ENCODE measurements at places on chromosomes 11 and 22.

DNA sequence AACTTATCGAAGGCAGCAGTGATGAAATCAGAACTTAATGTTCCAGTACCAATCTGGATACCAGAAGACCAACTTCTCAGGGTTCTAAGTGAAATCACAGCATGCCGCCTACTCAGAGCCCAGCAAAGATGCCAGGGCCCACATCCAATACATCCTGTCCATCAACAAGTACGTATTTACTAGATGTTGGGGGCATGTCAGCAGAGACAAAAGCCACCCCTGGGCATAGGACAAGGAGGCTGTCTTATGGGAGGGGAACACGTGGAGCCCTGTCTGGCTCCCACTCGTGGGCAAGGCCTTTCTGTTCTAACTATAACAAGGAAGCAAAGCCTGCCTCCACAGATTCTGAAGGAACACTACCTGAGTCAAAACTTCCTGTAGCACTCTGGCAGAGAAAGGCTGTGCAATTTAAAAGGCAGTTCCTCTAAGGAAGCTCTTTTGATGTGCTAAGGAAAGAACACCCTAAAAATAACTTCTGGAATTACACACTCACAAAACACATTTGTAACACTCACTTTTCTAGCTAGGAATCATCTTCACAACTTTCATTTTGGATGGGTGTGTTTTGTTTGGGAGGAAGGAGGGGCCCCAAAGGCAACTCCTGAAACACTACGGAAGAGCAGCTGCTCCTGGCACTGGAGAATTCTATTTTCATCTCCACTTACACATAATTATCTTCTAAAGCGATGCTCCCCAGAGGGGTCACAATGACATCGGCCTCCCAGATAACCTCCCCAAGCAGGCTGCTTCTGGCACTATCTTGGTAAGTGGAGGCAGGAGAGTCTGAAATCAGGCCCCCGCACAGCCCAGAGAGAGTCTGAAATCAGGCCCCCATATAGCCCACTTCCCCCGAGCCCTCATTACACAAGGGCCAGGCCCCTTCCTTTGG lies 14.2 kb downstream of the SMCO4 start:
- DNase-seq = no peak

GRCh38 chr22:17284466-17284865 lies 65.2 kb upstream of the ADA2 start:
- no peak for DNase-seq

DNA sequence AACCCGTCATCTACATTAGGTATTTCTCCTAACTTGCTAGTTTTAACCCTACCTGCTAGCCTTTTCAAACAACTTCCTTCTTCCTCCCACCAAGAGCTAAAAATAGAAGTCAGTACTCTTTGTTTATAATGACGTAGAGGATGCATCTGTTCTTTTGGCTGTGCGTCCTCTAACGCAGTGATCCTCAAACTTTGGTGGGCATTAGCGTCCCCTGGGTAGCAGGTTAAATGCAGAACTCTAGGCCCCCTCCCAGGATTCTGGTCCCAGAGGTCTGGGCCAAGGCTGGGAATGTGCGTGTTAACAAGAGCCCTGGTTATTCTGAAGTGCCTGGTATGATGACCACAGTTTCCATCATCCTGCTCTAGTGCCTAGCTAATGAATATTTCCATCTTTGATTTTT lies 67.6 kb downstream of the BARX2 start:
- no peak for DNase-seq

DNA sequence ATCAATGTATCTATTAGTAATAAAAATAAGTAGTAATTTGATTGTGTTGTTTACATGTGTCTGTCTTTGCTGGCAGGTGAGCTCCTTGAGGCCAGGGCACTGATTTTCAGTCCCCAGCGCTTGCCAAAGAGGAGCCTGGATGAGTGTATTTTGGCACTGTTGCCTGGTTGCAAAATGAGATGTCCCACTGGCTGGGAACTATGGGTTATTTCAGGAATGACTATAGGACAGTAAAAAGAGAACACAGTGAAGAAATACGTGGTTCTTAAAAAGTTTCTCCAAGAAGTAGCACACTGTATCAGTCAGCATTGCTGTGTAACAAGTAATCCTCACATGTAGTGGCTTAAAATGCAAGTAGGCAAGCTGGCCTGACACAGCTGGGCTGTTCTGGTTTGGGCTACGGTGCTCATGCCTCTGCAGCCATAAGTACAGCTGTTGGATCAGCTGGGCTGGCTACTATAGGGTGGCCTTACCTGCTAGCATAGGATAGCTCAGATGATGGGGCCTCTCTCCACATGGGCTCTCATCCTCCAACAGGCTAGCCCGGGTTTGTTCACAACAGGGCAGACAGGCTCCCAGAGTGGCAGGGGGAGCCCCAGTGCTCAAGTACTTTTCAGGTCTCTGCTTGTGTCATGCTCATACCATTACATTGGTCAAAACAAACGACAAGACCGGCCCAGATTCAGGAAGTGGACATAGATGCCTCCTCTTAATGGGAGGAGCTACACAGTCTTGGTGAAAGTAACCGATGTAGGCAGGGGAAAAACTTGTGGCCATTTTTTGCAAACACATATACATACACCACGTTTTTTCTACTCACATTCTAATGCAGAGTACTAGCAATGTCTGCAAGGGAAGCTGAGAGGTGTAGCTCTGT lies 399.1 kb downstream of the LARGE1 start:
- DNase-seq = no peak

DNA sequence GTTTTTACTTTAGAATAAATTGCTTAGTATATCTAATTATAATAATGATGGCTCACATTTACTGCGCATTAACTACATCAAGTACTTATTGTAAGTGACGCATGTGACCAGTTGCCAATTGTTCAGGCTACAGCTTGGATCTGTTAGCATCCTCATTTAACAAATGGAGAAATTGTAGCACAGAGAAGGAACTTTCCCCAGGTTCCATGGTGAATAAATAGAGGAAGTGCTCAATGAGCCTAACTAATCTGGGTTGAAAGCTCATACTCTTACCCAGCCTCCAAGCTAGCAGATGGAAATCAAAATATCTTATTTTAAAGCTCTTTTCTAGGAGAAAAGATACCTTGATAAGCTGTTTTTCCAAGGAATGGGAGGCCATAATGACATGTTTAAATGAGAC lies 19.8 kb downstream of the MMP27 start:
- no peak for DNase-seq

GRCh38 chr11:33828604-33829429 lies 54.5 kb upstream of the FBXO3 start:
- peak; percentile 28 for DNase-seq

- no peak for DNase-seq
Observed at GRCh38 chr11:130523609-130524008, 75.2 kb downstream of the ADAMTS15 start.

GRCh38 chr11:60005360-60005759 lies 11.6 kb upstream of the OOSP4B start:
- DNase-seq = no peak

DNA sequence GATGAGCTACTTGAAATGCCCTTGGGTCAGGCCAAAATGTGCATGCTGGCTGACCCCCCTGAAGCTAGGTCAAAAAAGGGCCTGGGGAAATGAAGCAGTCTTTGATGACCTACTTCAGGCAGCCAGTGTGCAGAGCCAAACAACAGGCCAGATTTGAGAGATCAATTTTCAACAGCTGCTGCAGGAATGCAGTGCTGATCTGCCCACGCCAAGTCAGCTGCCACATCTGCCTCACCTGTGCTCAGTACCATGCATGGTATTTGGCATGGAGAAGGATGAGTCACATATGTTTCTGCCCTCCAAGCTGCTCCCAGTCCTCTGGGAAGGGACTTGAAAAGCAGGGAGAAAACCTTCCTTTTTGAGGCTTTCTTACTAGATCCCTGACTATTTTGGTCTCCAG lies 35.8 kb downstream of the MTNR1B start:
- DNase-seq = no peak

GRCh38 chr22:35567351-35568141 lies 26.9 kb downstream of the RASD2 start:
- DNase-seq = peak; percentile 49

GRCh38 chr11:76653674-76654284 lies 16.8 kb downstream of the LRRC32 start:
- no peak for DNase-seq

DNA sequence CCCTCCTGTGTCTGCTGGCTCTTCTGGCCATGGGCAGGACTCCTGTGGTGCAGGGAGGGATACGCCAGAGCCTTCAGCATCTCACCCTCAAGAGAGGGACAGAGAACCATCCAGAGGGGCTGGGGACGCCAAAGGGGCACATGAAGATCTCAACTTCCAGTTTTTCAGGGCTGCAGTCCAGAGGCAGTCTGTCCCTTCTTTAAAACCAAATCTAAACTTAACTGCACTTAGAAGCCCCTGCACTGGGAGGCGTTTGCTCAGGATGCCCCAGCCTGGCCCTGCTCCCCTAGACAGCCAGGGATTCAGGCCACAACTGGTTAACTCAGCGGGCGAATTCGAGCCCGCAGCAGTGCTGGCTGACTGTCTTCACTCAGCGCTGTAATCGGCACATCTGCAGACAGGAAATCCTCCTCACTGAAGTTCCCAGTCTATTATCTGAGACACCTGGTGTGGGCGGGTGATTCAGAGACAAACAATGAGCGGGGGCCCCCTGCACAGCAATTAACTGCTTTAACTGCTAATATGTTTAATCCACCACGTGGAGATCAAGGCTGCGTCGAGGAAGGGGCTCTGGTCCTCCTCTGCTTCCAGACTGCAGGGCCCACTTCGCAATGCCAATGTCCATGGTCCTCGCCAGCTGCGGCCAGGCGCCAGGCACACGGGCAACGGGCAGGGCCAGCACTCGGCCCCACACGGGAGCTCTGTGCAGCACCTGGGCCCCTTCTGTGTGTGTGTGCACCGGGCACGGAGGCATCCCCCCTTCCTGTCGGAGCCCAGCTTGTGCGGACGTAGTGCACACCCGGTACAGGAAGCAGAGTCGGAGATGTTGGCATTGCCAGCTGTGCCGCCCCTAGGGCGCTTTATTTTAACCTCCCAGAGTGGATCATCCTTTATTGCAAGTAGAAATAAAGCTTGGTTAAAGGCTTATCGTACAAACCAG lies 36.9 kb upstream of the GNB1L start:
- no peak for DNase-seq

GRCh38 chr11:72336163-72336562 lies 92.2 kb upstream of the PHOX2A start:
- DNase-seq = no peak

DNA sequence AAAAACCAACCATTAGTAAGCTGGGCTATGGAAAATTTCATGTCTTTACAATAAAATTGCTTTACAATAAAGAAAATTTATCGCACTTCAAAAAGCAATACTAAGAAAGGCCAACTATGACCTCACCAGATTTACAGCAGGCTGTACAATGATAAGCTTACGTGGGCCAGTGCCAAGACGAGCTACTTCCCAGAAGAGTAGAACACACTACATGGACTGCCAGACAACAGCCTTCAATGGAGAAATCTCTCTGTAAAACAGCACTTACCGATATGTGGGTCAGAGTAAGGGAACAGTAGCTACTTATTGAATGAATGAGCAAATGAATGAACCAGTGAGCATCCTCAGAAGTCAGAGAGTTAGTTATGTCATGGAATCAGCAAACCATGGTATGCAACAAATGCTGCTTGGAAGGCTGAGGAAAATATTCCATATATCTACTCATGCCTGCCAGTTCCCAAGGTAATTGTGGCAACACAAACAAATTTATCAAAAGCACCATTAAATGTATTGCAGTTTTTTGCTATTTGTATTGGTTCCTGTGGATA lies 74.4 kb downstream of the SLC36A4 start:
- no peak for DNase-seq

DNA sequence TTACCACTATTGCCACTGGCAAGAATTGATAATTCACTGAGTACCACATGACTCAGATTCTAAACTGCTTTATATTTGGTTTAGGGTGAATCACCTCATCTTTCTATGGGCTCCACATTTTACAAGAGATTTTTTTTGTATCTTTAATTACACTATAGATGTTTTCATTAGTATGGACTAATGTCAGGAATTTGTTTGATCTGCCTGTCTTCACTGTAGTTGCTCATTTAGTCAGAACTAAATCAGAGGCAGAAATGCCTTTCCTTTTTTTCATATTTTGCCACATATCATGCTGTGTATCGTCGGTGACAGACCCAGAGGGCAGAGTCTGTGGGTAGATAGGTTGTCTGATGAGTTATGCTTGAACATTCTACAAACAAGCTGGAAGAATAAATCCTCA lies 524.1 kb downstream of the METTL15 start:
- DNase-seq = no peak

GRCh38 chr22:35381424-35382009 lies 621 bp downstream of the HMOX1 start:
- no peak for DNase-seq

DNA sequence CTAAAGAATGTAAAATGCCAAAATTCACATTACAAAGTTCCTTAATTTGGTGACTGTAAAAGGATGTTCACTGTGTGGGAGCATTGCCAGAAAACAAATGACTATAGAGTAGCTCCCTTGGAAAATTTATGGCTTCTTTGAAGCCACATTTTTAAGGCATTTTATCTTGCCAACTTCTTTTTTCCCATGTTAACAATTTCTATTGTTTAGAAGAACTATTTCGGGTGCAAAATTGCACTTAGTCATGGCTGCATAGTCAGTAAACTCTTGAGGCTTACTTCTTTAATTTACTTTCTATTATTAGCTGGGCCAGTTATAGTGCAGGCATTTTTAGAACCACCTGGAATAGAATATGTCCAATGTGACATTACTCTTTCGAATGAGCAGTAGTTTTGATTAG lies 515.3 kb downstream of the JRKL start:
- peak; percentile 7 for DNase-seq

DNA sequence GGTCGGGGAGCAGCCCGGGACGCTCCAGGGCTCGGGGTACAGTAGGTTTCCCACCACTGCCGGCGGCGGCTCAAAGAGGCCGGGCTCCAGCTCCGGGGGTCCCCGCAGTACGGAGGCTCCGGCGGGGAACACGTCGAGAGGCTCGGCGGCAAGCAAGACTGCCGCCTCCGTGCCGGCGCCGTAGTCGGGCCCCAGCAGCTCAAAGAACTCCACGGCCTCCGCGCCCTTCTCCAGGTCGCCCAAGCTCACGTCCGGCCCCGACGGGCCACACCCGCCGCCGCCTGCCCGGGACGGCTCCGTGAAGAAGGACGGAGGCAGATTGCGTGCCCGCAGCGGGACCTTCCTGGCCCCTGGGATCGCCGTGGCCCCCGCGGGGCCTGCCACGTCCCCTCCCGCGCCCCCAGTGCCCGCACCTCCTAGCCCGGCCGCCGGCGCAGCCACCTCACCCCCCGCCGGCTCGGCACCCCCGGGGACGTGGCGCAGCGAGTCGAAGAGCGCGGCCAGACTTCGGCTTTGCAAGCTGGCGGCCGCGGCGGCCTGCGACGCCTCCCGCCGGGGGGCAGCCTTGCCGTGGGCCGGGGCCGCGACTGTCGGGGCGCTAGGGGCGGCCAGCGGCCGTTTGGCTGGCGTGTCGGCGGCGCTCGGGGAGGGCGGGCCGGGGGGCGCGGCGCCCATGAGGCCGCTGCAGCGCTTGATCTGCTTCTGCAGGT lies 775 bp downstream of the FAM181B start:
- peak; percentile 33 for DNase-seq

Measured in left kidney (tissue), 8 donors.